ENCODE measurements at places on chromosomes 3 and 15. TPM values are rescaled to one million over a fixed set of nuclear protein-coding genes. Genes with fewer than 3 reads are reported as not detected.

DNA sequence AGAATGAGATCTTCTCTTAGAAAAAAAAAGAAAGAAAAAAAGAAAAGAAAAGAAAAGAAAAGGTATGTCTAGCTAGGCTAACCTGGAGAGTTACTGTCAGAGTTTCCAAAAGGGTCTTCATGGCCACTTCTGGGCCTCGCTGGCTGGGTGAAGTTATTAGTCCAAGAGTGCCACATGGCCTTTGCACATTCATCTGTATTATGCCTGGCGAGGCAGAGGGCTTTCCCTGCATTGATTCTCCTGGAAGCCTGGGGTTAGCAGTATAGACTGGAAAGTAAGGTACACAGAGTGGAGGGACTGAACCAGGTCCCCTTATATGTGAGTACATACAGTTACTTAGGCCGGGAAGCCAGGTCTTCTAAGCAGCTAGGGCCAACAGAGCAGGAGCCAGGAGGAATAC lies 54.8 kb upstream of the CGNL1 start:
- DNase-seq: no peak

GRCh38 chr3:46954178-46954577 lies 22.4 kb downstream of the CCDC12 start:
- no peak for DNase-seq

DNA sequence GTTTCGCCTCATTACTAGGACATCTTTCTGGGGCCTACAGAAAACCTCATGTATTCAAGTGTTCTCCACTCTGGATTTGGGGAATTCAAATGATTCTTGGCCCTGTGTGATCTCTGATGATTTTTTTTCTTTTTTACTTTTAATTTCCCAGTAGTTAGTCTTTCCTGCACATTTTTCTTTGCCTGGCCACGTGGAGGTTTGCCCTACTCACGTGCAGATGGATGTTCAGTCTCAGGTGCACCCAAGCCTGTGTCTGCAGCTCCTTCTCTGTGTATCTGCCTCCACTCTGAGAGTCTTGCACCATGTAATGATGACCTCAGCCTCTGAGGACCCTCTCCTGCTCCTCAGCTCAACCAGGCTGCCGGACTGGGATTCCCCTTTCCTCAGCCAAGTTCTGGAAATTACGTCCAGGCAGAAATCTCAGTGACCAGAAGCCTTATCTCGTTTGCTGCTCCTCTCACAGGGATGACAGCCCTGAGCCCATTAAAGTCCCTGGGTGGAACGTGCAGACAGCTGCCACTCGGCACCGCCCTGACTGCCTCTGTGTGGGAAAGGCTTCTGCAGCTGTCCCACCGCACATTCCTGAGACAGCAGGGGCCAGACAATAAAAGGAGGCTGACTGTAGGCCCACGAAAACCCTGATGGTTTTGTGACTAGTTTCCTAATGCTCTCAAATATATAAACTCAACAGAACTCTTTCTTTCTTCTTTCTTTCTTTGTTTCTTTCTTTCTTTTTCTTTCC lies 31.4 kb upstream of the GABRB3 start:
- DNase-seq: peak; percentile 10

GRCh38 chr3:63900459-63900858 lies 11.7 kb downstream of the SCAANT1 start:
- DNase-seq: no peak

DNA sequence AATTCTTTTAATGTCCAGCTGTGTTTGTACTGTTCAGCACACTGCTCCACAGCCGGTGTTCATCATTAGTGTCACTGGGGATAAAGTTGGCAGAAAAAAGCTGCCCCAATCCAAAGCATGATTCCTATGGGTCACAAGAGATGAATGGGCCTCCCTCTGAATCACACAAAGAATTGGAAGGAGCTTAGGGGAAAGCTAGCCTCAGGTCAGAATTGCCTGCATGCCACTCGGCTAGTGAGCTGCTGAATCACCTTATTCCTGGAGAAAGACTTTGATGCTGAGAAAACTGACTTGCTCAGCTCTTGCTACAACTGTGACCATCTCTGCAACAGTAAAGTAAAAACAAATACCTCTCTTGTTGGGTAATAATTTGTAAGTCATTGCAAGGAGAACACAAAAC lies 3.5 kb downstream of the CCK start:
- DNase-seq: no peak

DNA sequence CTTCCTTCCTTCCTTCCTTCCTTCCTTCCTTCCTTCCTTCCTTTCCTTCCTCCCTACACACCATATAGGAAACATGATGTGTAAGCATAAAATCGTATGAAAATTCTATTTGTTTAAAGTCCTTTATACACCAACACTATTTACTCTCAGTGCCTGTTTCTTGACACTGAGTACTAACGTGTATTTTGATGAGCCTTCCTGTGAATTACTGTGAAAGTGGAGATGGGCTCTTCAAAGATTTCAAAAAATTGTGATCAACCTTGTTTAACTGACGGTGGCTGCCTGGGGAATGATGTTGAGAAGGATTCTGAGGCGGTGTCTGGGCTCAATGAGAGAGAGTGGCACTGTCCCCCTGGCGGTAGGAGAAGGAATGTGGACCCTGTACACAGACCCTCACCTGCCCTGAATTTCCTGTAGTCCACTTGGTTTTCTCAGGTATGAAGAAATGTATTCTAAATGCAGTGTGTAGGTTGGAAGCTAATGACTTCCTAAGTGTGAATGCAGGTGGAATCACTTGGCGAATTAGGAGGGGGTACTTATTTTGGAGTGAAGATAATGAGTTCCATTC lies 237.9 kb downstream of the GAP43 start:
- DNase-seq: no peak

DNA sequence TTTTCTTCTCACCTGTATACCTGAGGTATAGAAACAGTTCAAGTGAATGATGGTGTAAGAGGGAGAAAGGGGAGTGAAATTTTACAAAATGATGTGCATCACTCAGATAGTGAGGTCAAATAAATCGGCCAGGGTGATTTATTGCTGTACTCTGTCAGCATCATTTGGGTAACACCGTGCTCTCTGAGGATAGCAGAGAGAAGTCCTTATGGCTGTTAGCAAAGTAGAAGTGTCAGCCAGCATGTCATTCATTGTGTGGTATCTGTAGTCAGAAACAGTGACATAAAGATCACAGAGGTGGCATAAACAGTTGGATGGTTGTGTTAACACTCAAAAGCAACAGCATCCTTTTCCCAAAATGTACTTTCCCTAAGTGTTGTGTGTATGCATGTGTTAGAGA lies 53.4 kb downstream of the PSMD6 start:
- no peak for DNase-seq

DNA sequence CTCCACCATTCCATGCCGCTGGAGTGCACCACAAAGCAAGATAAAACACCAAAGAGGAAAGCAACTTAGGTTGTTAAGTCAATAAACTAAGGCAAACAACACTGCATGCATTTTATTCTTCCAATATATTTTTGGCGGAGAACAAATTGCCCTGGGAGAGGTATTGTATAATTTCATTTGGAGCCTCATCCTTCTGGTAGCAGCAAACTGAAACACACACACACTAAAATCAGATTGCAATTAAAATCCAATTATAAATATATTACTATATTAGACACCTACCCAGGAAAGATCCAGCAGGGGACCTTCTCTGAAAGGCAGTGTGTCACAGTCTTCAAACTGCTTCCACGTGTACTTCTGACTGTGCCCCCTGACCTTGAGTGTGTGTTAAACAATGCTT lies 102.3 kb downstream of the RORA start:
- no peak for DNase-seq

GRCh38 chr3:8529181-8529637 lies 27.6 kb downstream of the LMCD1 start:
- DNase-seq: peak; percentile 80

DNA sequence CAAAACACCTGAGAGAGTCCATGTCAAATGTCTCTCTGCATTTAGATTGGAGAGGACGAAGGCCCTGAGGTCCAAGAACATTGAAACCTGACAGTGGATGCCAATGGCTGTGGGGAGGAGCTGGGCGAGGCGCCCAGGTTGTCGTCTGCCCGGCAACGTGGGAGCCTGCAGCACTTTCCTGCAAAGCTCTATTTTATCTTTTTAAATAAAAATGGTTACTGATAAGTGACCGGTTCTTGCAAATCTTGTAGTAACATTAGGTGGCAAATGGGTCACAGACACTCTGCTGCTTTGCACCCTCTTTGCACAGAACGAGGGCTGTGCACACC lies 19.5 kb upstream of the FANCD2 start:
- no peak for DNase-seq

GRCh38 chr3:151864423-151865101 lies 8.9 kb upstream of the SUCNR1 start:
- DNase-seq: peak; percentile 23

- DNase-seq: no peak
Measured at GRCh38 chr3:15113471-15113870, 14.5 kb upstream of the RBSN start.

- no peak for DNase-seq
Measured at GRCh38 chr3:148999806-149000205, 8.5 kb downstream of the GYG1 start.

- DNase-seq: no peak
Measured at GRCh38 chr15:73922186-73923151, 3.8 kb upstream of the LOXL1 start.

C3orf22 gene
- polyA plus RNA-seq: 0.63 TPM

STIMATE gene
- 5.9 TPM for polyA plus RNA-seq

ZSCAN29 gene
- polyA plus RNA-seq: 25.3 TPM

CEP63 gene
- 23.8 TPM for polyA plus RNA-seq

B3GNT5 gene
- 81.4 TPM for polyA plus RNA-seq

TIPIN gene
- polyA plus RNA-seq: 10.3 TPM

HIGD2B gene
- not detected for polyA plus RNA-seq

MGLL gene
- 22.8 TPM for polyA plus RNA-seq
